ENCODE measurements at places on chromosomes 5 and 9. TPM values are rescaled to one million over a fixed set of nuclear protein-coding genes. Genes with fewer than 3 reads are reported as not detected.

LHX3 gene
- total RNA-seq: not detected

C9orf50 gene
- total RNA-seq: not detected

HOMER1 gene
- 7.8 TPM for total RNA-seq

- no peaks in the 10 kb centered on the region for H3K36me3 ChIP-seq
- H3K4me1 ChIP-seq: peaks cover 41% of the 10 kb centered on the region
- peak overlapping the region; percentile 82 for H3K27ac ChIP-seq
- H3K4me3 ChIP-seq: peak overlapping the region; percentile 92
- no peaks in the 10 kb centered on the region for H3K27me3 ChIP-seq
Measured at GRCh38 chr5:132228241-132229035, 785 bp upstream of the P4HA2 start.
